ENCODE measurements at places on chromosomes 2 and 18.
A peak's percentile ranks its signal among the peaks of the same experiment; 100 is the strongest.

- DNase-seq = no peak
These were observed 106.3 kb downstream of the GYPC start for GRCh38 chr2:126761981-126762878.

- no peak for DNase-seq
These were observed 46.8 kb upstream of the RIOK3 start for GRCh38 chr18:23406271-23406787.

DNA sequence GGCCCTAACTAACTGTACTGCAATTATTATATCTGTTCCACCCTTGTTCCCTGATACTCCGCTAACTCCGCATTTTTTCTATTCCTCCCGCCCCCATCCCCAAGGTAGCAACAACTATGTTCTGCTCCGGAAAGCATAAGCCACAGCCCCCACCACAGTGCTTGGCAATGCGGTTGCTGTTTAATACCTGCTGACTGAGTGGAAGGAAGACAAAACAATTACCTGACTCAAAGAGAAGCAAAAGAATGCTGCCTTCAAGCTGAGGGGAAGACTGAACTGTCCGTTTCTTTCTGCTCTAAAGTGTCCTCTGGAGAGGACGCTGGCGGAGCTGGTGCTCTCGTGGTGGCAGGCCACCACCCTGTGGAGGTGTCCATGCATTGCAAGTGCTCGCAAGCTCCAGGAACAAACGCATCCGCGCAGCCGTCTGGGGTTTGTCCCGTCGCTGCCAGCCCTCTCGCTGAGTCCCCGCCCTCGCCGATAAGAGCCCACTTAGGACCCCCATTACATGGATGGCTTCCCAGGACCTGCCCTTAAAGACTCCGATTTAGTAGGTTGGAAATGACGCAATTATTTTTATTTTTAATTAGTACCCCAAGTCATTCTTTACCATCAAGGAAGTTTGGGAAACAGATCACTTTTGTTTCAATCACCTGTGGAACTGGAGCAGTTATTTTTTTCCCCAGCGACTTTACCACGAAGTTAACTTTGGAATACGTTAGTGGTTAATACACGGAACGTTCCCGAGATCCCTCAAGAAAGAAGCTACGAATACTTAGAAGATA is 1.6 kb upstream of the MYL12A start:
- peak; percentile 60 for DNase-seq

- DNase-seq = no peak
These were observed 113.5 kb downstream of the RBMS1 start for GRCh38 chr2:160380000-160380570.

DNA sequence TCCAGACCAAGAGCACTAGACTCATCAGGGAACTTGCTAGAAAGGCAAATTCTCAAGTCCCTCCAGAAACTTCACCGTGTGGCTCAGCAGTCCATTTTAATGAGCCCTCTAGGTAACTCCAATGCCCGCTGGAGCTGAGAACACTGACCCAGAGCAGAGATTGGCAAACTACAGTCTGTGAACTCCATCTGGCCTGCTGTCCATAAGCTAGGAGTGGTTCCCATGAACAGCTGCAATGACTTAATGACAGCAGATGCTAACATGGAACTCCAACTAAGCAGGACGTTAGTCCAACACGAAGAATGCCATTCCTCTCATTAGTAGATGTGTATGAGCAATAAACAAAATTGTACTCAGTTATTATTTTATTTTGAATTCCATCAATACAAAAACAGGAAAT is 371.9 kb downstream of the STK39 start:
- DNase-seq = no peak

GRCh38 chr2:229917793-229918192 is 4.0 kb downstream of the TRIP12 start:
- no peak for DNase-seq

DNA sequence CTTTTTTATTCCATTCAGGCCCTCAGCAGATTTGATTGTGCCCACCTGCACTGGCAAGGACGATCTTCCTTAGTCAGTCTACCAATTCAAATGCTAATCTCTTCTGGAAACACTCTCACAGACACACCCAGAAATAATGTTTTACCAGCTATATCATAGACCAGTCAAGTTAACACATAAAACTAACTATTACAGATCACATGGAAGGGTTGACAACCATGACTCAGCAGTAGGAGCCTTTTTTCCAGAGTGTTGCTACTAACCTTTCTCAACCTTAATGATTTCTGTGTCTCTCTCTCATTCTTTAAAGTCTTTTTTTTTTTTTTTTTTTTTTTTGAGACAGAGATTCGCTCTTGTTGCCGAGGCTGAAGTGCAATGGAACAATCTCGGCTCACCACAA is 143.5 kb upstream of the MSH6 start:
- no peak for DNase-seq

DNA sequence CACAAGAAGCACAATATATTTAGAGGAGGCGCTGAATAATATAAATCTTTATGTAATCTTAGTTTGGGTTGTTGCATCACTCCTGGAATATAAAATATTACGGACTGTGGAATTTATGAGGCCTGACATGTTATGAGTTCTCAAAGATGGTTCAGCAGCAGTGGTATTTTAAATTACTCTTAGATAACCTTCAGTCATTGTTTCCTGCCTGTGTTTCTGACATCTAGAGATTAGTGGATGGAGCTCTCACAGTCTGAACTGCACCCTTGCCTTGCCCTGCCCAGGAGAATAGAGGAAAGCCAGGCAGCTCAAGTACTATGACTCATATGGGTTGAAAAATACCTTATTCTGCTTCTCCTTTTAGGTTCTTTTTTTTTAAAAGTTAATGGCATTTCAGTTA is 70.0 kb downstream of the ACSL3 start:
- no peak for DNase-seq

GRCh38 chr2:23483791-23484190 is 98.8 kb downstream of the KLHL29 start:
- DNase-seq = no peak

- DNase-seq = no peak
These were observed 688.4 kb upstream of the SYT4 start for GRCh38 chr18:43965691-43966090.

- DNase-seq = no peak
These were observed 53.2 kb upstream of the ITM2C start for GRCh38 chr2:230811508-230811907.

- DNase-seq = no peak
These were observed 30.6 kb downstream of the ORC4 start for GRCh38 chr2:147989809-147990403.

DNA sequence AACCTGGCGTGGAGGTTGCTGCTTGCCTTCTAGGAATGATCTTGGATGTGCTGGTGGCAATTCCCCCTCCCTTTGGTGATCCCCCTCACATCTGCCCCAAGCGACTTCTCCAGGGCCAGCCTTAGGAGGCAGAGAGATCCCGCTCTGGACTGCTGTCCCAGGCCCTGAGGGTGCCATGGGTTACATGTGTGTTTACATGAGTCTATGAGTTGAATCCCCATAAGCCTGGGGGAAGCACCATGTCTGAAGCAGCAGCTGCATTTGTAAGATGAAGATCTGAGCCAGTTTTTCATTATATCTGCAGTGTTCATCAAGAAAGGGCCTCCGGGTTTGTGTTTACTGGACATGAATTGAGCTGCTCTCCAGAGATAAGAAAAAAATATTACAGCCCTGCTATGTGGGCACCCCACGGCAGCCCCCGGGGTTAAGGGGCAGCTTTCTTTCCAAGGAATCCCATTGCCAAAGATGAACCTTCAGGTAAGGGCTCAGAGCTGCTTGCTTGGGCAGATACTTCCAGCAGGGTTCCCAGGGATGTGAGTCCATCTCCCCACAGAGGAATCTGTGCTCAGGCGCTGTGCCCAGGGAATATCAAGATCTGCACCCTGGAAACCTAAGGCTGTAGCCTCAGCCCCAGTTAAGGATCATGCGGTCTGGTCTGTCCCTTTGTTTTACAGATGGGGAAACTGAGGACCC is 46.0 kb downstream of the MRPS5 start:
- DNase-seq = no peak

GRCh38 chr2:100621371-100621951 is 58.7 kb downstream of the PDCL3 start:
- DNase-seq = no peak

- no peak for DNase-seq
These were observed 1.1 kb downstream of the PTH2R start for GRCh38 chr2:208407667-208408066.

- no peak for DNase-seq
These were observed 1.4 kb downstream of the DPYSL5 start for GRCh38 chr2:26849056-26849999.

DNA sequence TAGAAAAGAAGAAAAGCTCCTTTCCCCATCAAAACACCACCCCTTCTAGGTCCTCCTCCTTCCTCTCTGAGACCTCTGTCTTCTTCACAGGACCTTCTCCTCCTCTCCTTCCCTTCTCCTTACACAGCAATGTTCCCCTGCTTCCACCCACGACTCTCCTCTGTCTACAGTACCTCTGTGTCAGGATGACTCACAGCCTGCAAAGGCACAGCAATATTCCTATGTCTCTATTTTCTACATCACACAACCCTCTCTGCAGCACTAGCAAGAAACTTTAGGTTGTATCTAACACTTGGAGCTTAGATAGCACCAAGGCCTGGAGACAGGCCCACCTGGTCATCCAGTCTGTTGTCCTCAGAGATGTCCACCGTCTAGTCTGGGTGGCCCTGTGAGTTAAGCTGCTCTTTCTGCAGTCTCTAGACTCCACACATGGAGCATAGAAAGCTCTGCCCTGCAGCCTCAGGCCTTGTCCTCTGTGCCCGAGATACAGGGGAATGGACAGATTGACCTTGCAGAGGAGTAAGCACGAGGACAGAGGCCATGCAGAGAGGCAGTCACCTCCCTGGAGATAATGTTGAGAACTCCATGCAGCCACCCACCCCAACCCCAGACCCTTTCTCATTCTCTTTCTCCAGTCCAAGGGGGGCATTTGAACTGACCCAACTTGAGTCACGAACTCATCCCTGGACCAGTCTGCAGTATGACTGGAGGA is 212.0 kb downstream of the TNS1 start:
- no peak for DNase-seq

- no peak for DNase-seq
These were observed 644 bp downstream of the PTGR3 start for GRCh38 chr18:75208155-75208835.
